ENCODE measurements at places on chromosomes 1 and 21.

DNA sequence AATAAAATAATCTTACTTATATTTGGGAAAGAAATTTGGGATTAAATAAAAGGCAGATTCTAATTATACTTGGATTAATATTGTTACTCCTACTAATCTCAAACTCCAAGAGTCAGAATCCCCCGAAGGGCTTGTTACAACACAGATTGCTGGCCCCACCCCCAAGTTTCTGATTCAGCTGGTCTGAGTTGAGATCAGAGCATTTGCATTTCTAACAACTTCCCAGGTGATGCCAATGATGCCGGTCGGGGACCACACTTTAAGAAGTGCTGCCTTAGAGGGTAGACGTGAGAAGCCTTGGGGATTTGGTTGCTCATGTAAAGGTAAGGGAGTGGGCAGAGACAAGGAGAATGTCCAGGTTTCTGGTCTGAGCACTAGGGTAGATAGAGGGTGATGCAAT is 47.2 kb downstream of the FMN2 start:
- no peak for DNase-seq

DNA sequence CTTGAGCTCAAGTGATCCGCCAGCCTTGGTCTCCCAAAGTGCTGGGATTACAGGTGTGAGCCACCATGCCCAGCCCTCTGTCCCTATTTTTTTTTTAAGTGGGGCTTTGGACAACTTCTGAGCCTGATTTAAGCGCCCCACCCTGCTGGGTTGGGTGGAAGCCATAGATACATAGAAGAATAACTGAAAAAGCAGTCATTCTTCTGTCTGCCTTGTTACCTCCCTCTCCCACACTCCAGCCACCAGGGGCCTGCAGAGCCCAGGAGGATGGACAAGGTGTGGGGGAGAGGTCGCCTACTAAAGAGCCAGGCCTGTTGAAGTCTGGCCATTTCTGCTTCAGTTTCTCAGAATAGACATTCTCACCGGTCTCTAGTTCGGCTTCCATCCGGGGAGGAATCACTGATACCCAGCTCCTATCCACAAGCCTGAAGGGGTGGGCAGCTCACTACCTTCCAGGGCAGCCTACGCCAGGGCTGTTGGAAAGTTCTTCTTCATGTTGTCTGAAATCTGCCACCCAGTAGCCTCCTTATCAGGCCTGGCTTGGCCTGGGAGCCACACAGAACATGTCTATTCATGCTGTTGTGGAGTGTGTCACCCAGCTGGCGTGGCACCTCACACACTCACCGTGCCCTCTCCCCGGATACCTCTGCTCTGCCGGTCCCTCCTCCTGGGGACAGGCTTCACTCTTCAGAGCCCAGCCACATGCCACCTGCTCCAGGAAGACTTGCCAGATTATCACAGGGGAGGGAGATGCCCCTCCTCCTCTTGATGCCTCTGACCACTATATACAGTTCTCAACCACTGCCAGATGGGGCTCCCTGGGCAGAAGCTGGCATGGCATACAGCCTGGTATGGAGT is 27.7 kb downstream of the KNCN start:
- DNase-seq, result no peak

GRCh38 chr1:192787914-192788585 is 20.8 kb upstream of the RGS2 start:
- DNase-seq, result no peak

DNA sequence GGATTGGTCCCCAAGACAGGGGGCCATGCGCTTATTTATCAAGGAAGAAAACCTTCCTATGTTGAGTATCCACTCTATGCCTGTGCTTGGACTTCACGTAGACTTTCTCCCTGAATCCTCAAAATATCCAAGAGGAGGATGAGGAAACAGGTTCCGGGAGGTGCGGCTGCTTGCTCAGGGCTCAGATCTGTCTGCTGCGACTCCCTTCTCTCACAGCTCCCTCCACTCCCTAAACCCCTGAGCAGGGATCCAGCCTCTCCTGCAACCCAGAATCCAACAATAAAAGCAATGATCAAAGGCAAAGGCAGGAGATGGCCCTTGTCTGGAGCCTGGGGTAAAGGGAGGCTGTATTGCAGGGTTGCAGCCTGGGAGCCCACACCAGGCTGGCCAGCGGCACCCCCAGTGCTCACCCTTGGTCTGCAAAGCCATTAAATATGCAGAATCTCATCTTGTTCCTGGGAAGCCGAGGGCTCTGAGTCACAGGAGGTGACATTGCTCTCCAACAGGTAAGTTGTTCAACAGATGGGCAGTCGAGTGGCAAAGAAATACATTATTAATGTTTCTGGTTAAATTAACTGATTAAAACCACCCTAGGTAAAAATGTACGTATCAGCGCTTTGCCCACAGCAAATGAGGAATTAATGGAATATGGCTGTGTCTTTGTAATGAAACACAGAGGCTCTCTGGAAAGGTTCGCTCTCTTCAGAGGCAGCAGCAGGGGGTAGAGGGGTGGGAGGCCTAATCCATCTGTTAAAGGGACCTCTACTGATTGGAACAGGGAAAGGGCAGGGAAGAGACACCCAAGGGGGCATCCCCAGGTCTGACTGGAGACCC is 111.5 kb downstream of the GRIK3 start:
- DNase-seq, result no peak

DNA sequence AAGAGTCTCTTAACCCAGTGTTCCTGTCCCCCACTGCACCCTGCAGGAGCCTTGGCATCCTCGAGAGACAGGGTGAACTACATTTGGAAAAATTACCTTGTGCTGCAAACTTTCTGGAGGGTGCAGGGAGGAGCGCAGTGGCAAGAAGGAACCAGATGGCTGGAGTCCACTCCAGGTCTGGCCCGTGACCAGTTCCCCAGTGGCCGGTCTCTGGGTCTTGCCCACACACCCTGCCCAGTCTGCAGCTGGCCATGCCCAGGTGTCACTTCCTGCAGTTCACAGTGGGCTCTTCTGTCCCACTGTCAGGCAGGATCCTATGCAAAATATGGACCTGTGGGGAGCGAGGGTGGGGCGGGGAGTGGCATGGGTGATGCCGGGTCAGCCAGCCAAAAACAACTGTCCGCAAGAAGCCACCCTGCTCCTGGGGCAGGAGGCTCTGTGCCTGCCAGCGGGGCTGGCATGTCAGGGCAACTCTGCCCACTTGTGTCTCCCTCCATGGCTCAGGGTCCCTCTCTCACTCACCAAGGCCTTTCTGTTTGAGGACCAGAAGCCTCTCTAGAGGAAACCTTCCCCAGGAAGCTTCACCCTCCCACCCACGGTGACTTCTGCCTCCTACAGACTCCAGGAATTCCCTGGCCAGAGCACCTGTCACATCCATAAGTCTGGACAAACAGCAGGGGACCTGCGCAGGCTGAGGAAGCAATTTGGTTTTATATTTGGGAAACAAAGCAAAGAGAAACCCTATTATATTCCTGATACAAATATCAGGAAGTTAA is 55.6 kb downstream of the KIF21B start:
- DNase-seq, result no peak

- no peak for DNase-seq
Measured at GRCh38 chr1:117613249-117613968, 7.6 kb downstream of the TENT5C start.

GRCh38 chr1:18719786-18720451 is 89.3 kb downstream of the PAX7 start:
- DNase-seq, result no peak
